MG63 (cell line): ENCODE measurements at places on chromosomes 11 and 22. TPM values are rescaled to one million over a fixed set of nuclear protein-coding genes. Genes with fewer than 3 reads are reported as not detected.

GRCh38 chr11:108092134-108092533 lies 29.2 kb upstream of the ACAT1 start:
- DNase-seq: no peak

DNA sequence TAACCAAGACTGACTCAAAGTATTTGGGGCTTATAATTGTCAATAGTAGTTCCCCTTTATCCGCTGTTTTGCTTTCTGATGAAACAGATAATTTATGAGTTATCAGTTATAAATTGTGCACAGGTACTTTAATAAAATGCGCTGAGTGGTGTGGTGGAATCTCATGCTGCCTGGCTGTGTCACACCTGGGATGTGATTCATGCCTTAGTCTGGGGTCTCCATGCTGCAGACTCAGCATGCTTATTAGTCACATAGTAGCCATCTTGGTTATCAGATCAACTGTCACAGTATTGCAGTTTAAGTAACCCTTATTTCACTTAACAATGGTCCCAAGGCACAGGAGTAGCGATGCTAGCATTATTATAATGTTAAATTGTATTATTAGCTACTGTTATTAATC lies 995.2 kb downstream of the NTM start:
- DNase-seq: no peak

DNA sequence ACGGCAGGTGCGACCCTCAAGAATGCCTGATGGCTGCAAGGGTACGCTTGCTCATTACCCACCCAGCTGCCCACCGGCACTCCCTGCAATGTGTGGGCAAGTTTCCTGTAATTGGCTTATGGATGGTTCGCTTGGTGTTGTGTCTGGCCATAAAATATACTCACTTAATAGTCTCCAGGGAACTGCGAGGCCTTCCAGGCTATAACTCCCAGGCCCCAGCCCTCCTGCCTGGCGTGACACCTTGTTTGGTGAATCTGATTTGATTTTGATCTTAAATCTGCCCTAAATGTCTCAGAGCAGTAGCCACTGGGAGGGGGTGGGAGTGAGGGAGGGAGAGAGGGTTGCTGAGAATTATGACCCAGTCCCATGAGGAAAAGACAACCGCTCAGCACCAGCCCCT lies 572.2 kb downstream of the BUD13 start:
- DNase-seq: no peak

MYO7A gene
- not detected in 2 replicates for total RNA-seq

- DNase-seq: no peak
Measured at GRCh38 chr11:16827139-16827538, 88.7 kb downstream of the C11orf58 start.

- no peak for DNase-seq
Measured at GRCh38 chr11:83255366-83255765, 30.8 kb downstream of the CCDC90B start.
